ENCODE measurements at places on chromosomes 2 and 18. TPM values are rescaled to one million over a fixed set of nuclear protein-coding genes. Genes with fewer than 3 reads are reported as not detected.

The ZBTB7C gene
- not detected for total RNA-seq

The CHPF gene
- total RNA-seq, result 21.9 TPM

The RESP18 gene
- total RNA-seq, result not detected

The AOX1 gene
- total RNA-seq, result 0.19 TPM

DNA sequence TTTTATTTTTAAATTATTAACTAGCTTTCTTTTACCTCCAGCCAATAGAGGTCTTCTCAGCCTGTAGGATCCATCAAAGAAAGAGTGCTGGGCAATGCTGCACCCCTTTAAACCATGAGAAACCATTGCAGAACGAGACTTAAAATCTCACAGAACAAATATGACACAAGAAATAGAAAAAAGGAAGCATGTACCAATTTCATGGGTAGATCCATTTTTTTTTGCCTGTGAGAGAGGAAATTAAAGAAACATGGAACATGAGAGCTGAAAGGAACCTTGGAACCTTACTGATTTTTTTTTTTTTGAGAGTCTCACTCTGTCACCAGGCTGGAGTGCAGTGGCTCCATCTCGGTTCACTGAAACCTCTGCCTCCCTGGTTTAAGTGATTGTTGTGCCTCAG, 14.0 kb downstream of the HRH4 start:
- H3K27ac ChIP-seq, result no peak overlapping the region
- H3K36me3 ChIP-seq, result no peaks in the 10 kb centered on the region
- DNase-seq, result no peak

DNA sequence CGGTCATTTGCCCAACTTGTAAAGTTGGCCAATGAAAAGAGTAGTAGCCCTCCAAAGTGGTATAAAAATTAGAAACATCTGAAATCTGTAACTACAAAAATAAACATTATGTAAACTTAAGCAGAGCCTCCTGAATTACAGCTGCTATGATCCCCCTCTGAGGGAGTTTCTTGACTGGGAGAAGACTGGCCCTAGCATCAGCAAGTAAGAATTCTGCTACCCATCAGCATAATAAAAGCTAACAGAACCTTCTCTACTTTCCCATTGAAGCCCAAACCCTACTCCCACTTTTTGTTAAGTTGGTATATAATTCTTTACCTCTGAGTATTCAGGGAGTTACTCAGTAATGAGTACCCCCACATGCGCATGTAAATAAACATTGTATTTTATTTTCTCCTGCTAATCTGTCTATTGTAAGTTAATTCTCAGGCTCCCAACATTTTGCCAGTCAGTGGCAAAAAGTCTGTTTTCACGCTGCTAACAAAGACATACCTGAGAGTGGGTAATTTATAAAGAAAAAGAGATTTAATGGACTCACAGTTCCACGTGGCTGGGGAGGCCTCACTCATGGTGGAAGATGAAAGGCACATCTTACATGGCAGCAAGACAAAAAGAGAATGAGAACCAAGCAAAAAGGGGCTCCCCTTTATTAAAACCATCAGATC, 71.3 kb downstream of the MYL12B start:
- H3K36me3 ChIP-seq, result no peaks in the 10 kb centered on the region
- H3K27ac ChIP-seq, result no peak overlapping the region
- no peaks in the 10 kb centered on the region for H3K4me1 ChIP-seq
- DNase-seq, result no peak
- no peaks in the 10 kb centered on the region for H3K27me3 ChIP-seq
- H3K4me3 ChIP-seq, result no peak overlapping the region

GRCh38 chr18:79575891-79576685, 103.5 kb upstream of the CTDP1 start:
- no peak for DNase-seq
- H3K4me1 ChIP-seq, result peaks cover 8% of the 10 kb centered on the region
- no peaks in the 10 kb centered on the region for H3K27me3 ChIP-seq
- no peak overlapping the region for H3K4me3 ChIP-seq
- H3K27ac ChIP-seq, result no peak overlapping the region
